ENCODE measurements at places on chromosomes 4 and X.

DNA sequence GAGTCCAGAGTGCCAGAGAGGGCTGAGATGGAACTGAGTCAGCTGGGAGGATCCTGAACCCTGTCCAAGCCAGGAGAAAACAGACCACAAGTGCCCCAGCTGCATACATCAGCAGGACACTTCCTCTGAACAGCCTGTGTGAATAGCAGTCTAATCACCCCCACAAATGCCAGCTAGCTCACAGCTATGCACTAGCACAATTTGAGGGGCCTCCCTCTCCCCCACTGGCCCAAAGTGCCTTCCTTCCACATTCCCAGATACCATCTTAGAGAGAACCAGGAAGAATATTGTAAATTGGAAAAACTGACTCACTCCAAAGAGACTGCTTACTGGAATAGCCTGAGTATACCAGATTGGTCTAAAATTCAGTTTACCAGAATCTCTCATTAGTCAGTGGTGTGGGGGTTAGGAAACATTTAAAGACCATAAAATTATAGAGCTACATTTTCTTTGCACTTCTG, 292.6 kb upstream of the KLF3 start:
- no peak overlapping the region for H3K4me3 ChIP-seq
- no peak overlapping the region for H3K27ac ChIP-seq
- no peak for DNase-seq
- H3K36me3 ChIP-seq, result no peaks in the 10 kb centered on the region

GRCh38 chr4:145839151-145839550, 99.5 kb downstream of the ZNF827 start:
- peaks cover 5% of the 10 kb centered on the region for H3K36me3 ChIP-seq
- no peaks in the 10 kb centered on the region for H3K27me3 ChIP-seq
- H3K27ac ChIP-seq, result no peak overlapping the region
- H3K4me1 ChIP-seq, result no peaks in the 10 kb centered on the region

- no peak overlapping the region for H3K4me3 ChIP-seq
- H3K27ac ChIP-seq, result no peak overlapping the region
- no peak for DNase-seq
- no peaks in the 10 kb centered on the region for H3K27me3 ChIP-seq
- no peaks in the 10 kb centered on the region for H3K4me1 ChIP-seq
Measured at GRCh38 chrX:77564823-77565222, 117.6 kb downstream of the FGF16 start.

- peak; percentile 56 for DNase-seq
- H3K36me3 ChIP-seq, result no peaks in the 10 kb centered on the region
- H3K4me1 ChIP-seq, result no peaks in the 10 kb centered on the region
- no peaks in the 10 kb centered on the region for H3K27me3 ChIP-seq
- no peak overlapping the region for H3K4me3 ChIP-seq
Measured at GRCh38 chr4:37732526-37733186, 46.5 kb upstream of the RELL1 start.

DNA sequence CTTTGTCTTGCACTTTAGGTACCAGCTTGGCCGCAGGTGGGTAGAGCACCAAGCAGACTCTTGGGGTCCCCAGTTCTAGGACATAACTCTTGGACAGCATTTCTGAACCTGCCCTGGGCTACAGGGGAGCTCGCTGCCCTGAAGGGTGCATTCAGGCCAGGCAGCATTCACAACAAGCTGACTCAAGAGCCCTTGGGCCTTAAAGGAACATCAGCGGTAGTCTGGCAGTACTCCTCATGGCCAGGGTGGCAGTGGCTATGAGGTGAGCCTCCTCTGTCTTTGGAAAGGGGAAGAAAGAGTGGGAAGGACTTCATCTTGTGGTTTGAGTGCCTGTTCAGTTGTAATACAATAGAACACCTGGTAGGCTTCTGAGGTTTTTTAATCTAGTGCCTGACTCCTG, 24.8 kb upstream of the SMARCA5 start:
- H3K36me3 ChIP-seq, result no peaks in the 10 kb centered on the region
- peaks cover 2% of the 10 kb centered on the region for H3K27me3 ChIP-seq
- H3K4me3 ChIP-seq, result no peak overlapping the region
- no peak overlapping the region for H3K27ac ChIP-seq
- no peak for DNase-seq

DNA sequence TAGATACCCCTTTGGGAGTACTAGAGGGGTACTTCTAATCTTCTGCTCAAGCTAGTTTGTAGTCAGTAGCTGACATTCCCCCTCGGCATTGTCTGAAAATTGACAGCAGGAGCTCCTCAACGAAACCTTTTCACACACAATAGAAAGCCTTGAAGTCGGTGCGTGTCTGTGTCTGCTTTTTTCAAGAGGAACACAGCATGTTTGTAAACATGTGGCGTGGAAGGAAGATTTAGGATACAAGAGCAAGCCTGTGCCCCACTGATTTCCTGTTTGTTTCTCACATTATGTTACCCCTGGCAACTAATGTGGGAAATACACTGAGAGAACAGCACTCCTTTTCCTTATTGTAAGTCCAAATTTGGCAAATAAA, 252.6 kb downstream of the ANKRD50 start:
- no peaks in the 10 kb centered on the region for H3K4me1 ChIP-seq
- no peaks in the 10 kb centered on the region for H3K27me3 ChIP-seq
- H3K36me3 ChIP-seq, result no peaks in the 10 kb centered on the region
- H3K27ac ChIP-seq, result no peak overlapping the region

All from small intestine (tissue), 16 donors.